ENCODE measurements at places on chromosomes 7 and 10. TPM values are rescaled to one million over a fixed set of nuclear protein-coding genes. Genes with fewer than 3 reads are reported as not detected.
A peak's percentile ranks its signal among the peaks of the same experiment; 100 is the strongest.

The AGAP5 gene
- total RNA-seq = 5.2 TPM

The ANLN gene
- total RNA-seq = 33.2 TPM

The CDK14 gene
- 61.4 TPM for total RNA-seq

The NUTM2A gene
- total RNA-seq = 1.1 TPM

The GIMAP7 gene
- total RNA-seq = not detected

The GIMAP2 gene
- total RNA-seq = not detected

DNA sequence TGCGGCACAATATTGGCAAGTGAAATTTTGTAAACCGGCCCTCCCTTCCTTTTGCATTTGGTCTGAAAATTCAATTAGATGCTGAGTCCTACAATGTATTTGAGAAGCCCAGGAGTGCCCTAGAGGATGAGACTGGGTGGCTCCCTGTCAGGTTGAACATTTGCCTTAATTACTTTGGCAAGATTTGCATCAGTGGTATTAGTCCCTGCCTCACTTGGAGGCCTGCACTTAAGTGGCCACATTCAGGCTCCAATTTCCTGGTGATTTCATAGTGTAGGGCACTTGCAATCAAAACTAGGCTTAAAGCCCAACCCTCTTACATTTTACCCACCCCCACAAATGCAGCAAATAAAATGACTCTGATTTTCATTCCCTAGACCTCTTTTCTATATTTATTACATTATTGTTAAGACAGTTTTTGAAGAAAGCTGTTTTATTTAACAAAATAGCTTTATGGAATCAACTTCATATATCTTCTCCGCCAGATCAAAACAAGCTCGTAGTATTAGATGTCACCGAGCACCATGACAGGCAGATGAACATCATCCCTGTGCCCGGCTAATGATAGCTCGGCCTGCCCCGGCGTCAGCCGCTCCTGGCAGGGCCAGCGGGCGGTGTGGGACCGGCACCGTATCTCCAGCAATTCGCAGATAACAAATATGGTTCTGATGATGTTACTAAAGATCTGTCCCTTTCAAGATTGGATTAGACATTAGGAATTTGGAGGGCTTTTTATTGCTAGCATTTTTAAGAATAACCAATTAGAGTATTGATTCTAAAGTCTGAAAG lies 73.6 kb downstream of the EGFR start:
- DNase-seq = no peak

DNA sequence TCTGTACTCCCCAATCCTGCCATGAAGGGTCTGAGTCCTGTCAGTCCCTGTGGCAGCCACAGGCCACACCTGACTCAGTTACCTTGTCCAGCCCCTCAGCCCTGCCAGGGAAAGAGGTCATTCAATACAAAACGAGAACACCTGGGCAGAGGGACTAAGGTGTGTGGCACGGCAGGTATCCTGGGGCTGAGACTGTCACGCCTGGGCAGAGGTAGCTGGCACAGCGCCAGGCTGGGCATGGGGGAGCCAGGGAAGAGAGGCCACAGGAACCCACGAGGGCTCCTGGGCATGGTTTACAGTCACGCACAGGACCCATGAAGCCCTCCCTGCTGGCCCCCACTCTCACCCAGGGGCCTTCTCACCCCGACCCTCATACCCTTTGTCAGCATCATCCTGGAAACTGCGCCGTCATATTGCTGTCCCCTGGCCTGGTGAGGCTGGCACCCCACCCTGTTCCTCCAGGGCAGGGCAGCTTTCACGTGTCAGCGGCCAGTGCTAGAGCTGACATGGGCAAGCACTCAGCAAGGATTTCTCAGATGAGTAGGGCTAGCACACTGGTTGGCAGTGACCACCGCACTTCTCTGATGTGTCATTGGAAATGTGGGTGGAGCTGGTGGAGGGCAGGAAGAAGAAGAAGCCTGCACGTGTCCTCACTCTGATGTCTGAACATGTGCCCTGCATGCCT lies 42.7 kb downstream of the LRRC18 start:
- DNase-seq = no peak

- no peak for DNase-seq
These were observed 9.6 kb upstream of the PTTG1IP2 start for GRCh38 chr7:90459888-90460287.

GRCh38 chr7:134037991-134038390 lies 89.1 kb upstream of the LRGUK start:
- no peak for DNase-seq

DNA sequence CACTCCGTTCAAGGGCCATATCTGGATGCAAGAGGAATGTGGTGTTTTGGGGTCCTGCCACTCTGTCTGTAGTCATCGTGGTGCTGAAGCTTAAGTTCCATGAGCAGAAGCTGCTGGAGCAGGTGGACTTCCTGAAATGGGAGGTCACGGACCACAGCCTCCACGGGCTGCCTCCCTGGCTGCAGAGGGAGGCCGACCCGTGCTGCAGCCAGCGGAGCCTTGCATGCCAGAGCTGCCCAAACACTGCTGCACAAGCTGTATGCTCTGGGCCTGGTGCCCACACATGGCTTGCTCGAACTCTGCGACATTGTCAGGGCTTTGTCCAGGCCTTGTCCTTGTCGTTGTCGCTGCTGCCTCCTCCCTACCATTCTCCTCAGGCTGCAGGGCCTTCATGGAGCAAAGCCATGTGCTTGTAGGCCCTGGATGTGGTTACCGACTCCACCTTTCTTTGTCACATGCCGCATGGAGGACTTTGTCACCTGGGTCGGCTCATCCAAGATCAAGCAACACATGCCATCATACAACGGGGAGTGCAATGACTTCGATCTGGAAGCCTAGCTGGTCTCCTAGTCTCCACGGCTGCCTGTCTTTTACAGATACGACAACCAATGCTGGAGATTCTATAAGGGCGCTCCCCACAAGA lies 21.4 kb downstream of the GARIN1A start:
- no peak for DNase-seq

GRCh38 chr7:15470825-15471668 lies 90.8 kb downstream of the AGMO start:
- DNase-seq = no peak

GRCh38 chr7:84783141-84783778 lies 403.6 kb downstream of the SEMA3D start:
- no peak for DNase-seq

- DNase-seq = no peak
These were observed 64.2 kb downstream of the BICC1 start for GRCh38 chr10:58576751-58577436.

DNA sequence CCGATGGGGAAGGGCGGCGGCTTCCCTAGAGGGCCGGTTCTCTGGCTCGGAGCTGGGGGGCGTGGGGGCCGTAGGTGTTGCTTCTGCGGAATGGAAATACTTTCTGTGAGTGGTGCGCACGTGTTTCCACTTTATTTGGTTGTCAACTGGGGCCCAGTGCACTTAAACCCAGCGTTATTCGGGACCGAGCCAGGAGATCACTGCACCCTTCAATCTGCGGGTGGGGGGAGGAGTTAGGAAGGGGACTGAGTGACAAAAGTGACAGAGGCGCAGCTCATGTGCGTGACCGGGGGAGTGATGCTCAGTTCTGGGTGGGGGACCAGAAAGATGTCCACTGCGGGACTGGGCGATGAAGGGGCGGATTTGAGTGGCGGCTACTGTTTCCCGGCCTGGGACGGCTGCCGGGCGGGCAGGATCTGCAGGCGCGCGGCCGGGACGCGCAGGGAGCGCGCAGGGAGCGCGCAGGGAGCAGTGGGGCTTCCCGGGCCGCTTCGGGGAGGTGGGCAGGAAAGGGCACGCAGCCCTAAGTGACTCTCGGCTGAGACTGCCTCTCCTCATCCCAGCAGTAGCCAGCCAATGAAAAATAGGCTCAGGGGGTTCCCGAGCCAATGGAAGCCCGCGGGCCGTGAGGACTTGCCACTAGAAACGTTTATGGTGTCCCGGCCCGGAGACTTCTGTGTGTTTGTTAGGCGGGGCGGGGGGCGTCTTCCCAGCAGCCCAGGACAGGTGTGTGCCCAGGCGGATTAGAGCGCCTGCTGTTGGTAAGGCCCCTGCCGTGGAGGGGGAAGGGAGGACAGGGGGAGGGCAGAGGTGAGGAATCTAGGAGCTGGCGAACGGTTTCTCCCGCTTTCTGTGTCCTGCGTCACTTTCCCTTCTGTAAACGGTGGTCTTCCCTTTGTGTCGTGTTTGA lies 54.3 kb upstream of the KDM7A start:
- DNase-seq = no peak

- peak; percentile 1 for DNase-seq
These were observed 96.5 kb upstream of the PODXL start for GRCh38 chr7:131652934-131653333.

DNA sequence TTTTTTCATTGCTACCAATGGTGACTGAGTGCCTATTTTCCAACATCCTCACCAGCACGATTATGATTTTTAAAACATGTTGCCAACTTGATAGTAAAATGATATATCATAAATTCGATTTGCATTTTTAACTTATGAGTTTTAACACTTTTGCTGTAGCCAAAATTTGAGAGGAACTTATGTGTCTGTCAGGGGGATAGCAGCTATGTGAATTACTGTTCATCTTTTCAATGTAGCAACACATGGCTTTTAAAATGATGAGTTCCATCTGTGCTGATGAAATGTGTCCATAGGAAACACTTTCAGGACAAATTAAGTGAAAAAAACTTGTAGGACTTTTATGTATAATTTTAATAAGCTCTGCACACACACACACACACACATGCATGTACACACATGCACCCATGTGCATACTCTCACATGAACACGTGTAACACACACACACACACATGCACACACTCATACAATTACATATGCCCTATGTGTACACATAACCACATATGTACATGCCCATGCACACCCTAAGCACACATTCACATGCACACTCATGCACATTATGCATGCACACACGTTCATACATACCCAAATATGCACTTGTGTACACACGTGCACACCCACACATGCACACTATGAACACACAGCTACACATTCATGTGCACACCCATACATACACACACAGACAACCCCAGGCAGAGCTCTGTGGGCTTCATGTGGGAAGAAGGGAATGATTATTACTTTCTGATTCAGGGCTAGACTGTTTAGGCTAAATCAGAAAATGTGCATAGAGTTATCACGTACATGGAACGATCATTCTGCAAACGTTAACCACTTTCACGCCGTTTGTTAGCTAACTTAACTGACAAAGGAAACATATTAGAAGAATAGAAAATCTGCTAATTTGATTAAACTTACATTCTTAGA lies 68.9 kb downstream of the C10orf143 start:
- DNase-seq = no peak

DNA sequence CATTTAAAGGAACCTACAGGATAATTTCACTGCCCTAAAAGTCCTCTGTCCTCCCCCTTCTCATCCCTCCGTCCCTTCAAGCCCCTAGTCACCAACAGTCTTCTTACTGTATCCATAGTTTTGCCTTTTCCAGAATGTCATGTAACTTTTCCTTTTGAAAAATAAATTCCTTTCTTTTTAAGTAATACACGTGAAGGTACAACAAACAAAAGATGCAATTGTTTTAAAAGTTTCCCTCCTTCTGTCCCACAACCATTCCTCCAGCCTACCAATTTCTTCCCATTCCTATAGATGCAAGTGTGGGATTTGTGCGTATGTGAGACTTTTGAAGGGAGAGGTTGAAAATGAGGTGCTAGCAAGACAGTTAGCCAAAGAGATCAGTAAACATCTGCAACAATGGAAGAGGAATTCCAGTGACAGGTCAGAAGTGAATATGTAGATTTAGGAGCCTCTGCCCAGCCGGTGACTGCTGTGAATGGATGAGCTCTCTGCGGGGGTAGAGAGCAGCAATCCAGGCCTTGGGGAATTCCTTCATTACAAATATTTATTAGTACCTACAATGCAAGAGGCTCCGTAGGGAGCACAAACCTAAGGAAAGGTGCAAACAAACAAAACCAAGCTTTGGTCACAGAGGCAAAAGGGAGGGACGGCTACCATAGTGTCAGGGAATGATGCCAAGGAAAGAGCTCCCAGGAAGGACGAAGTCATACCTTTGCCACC lies 243.6 kb downstream of the SKIDA1 start:
- no peak for DNase-seq

DNA sequence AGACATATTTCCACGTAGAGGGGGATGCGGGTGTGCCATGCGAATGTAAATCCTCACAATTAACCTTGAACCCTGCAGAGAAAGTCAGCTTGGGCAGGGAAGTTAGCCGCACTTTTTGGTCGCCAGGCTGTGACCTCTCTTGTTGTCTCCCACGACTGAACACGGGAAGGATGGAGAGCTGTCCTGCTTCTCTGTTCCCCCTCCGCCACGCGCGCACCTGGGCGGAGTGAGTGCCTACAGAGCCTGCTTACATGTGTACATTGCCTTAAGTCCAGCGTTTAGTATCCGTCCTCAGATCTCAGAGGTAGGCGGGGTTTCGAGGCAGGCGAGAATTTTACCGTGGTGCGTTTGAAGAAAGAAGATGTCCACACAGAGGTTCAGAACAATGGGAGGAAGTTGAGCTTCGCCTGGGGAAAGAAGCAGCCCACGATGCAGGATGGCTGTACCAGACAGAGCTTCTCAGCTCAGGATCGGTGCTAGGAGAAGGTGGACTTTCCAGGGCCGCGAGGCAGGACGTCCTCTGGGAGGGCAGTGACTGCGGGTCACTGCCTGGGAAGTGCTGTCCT lies 482 bp upstream of the ERCC6 start:
- DNase-seq = no peak

DNA sequence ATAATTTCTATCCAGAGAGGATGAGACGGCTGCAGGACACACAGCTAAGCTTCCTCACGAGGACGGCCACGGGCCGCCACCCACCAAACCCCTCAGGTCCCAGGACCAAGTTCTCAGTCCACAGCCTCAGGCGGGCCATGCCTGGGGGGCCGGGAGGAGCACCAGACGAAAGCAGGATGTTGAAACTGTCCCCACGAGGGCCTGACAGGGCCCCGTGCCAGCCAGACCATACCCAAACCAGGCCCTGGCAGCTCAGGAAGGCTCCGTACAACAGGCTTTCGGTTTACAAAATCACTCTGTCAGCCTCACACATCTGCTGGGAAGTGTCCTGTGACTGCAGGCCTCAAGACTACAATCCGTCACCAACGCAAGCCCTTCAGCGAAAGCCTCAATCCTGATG lies 14.5 kb downstream of the TUBGCP2 start:
- no peak for DNase-seq

GRCh38 chr7:55174856-55175255 lies 156.0 kb downstream of the EGFR start:
- no peak for DNase-seq

- no peak for DNase-seq
These were observed 338.5 kb downstream of the MDFIC start for GRCh38 chr7:115260381-115260780.

GRCh38 chr7:115328018-115328417 lies 406.1 kb downstream of the MDFIC start:
- DNase-seq = no peak

DNA sequence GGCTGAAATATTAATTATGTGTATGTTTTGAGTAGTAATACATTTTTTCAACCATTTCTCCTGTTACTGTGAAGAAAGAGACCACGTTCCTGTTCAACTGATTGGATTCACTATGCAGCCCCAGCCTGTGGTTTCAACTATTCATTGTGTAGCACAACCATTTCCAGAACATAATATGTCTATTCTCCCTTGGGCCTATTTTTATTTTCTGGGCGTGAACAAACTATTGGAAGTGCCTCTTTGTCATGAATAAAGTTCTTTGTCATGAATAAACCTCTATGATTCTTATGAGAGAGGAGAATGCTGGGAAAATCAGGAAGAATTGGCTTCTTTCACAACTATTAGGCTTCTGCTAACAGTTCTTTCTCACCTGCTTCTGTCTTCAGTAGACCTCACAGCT lies 152.4 kb downstream of the GNAT3 start:
- DNase-seq = no peak

- DNase-seq = peak; percentile 87
These were observed 17.8 kb downstream of the KCP start for GRCh38 chr7:128892521-128893250.

Data from chondrocyte (in vitro differentiated cells).